NCI-H2171 (cell line): ENCODE measurements at places on chromosomes 3 and 15.

- DNase-seq: no peak
Observed at GRCh38 chr15:83106994-83107840, at the start of gene TM6SF1. Gene TM6SF1 (plus strand): TSS chr15:83107645. CDS start chr15:83107681, 36 bp downstream.

- no peak for DNase-seq
Observed at GRCh38 chr3:100020876-100021644, 93.2 kb downstream of the FILIP1L start.

DNA sequence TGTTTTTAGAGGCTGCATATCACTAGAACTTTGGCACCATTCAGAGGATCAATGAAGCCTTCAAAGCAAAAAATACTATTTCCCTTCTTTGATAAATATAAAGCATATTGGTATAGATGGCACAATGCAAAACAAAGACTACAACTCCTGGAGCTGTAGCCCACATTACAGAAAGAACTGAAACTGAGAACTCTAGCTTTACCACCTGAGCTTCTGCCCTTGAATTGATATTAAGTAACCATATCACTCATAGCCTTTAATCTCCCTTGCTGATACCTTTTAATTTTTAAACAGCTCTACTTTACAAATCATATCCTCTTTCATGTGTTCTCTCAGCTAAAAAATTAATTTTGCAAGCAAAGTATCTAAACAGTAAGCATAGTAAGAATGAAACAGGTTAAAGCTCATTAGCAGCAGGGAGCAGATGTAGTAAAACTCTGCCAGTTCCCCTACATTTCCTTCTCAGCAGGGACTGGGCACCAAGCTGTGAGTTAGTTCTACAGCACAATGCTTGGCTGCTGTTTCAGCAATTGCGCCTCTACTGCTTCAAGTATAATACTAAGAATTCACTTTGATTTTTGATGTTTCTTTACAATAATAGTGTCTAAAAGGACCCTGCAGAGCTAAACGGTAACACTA lies 97.9 kb upstream of the NANOGP8 start:
- DNase-seq: no peak

GRCh38 chr3:168585544-168585943 lies 489.8 kb upstream of the GOLIM4 start:
- DNase-seq: no peak

- DNase-seq: no peak
Observed at GRCh38 chr15:40420071-40420713, 14.6 kb downstream of the IVD start.

- no peak for DNase-seq
Observed at GRCh38 chr3:14353502-14353901, 48.9 kb upstream of the SLC6A6 start.

- DNase-seq: peak; percentile 3
Observed at GRCh38 chr15:40702077-40702476, 7.1 kb downstream of the RAD51 start.

DNA sequence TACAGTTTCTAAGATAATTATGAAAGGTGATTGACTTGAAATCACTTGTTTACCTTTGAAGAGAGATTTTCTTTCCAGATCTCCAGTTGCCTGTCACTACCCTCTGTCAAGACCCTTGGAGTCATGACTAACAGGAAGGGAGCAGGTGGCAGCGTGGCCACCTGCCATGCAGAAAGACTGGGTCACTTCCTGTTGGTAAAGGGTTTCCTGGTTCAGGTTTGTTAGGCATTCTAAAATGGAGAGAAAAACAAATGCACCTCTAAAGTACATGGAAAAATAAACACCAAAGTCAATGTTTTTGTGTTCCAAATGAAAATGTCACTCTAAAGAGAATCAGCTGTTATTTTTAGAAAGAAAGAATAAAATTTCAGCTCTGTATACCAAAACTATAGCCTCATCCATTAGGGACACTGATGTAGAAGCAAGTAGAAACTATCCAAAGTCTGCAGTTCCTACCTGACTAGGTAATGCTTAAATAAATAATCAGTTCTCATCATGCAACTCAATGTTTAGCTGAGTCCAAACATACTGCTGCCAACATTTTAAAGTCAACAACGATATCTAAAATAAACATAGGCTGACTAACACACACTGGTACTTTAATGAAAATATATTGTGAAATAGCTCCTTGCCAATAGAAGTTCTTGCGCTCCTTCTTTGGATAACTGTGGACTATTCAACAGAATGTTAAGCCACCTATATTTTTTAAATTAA lies 23.9 kb upstream of the TM4SF1 start:
- DNase-seq: no peak

- DNase-seq: no peak
Observed at GRCh38 chr3:184562878-184563560, 1.4 kb downstream of the EPHB3 start.
